ENCODE measurements at places on chromosomes 16 and 17.

- no peak for DNase-seq
Observed at GRCh38 chr17:82981141-82981730, 98.2 kb upstream of the METRNL start.

- DNase-seq = no peak
Observed at GRCh38 chr16:51579652-51580360, 428.7 kb upstream of the SALL1 start.

DNA sequence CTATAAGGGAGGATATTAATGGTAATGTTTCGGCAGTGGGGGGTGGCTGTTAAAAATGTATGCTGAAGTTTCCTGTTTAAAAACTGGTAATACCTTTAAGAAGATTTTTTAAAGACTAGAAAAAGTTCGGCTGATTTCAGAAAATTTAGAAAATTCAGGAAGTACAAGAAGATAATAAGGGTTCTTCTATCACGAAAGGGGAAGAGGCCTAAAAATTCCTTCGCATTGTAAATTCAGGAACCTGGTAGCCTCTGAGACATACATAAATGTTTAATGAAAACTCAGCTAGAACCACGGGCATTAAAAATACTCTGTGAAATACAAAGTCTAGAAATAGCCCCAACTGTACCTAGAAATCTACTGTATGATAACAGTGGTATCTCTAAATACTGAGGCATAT is 181.2 kb downstream of the PARN start:
- DNase-seq = no peak

DNA sequence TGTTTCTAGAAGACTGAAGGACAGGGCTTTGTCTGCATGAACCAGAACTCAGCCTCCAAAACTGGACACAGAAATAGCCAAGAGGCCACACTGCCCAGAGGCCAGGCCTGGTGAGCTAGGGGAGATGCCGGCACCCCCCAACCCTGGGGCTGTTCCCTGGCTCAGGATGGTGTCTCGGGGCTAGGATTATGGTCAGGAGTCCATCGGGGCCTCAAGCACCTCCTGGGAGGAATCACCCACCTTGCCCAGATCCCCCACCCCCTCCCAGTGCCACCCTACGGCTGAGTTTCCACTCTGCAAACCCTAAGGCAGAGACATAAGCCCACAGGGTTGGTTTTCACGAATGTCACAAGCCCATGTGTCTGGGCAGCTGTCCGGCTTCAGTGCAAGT is 37.2 kb downstream of the SLC7A5 start:
- no peak for DNase-seq

GRCh38 chr17:73203135-73203787 is 10.4 kb downstream of the COG1 start:
- DNase-seq = no peak

DNA sequence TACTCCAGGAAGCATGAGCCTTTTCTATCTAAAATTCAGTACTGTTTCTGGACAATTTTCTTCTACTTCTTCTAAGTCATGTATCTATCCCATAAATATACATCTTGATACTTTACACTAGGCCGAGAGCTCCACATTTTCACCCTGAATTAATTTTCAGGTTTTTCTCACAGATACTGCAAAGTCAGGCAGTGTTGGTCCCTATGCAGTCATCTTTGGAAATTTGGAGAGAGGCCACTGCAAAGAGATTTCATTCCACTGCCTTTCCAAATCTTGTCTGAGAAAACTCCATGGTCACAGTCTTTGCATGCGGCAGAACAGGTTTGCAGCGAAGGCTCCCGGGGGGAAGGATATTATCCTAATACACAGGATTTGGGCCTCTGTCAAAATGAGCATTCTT is 28.2 kb downstream of the DUSP14 start:
- no peak for DNase-seq

- no peak for DNase-seq
Observed at GRCh38 chr17:59151006-59151405, 4.0 kb downstream of the SKA2 start.

GRCh38 chr17:41801374-41802271 is 10.1 kb downstream of the P3H4 start:
- peak; percentile 69 for DNase-seq

DNA sequence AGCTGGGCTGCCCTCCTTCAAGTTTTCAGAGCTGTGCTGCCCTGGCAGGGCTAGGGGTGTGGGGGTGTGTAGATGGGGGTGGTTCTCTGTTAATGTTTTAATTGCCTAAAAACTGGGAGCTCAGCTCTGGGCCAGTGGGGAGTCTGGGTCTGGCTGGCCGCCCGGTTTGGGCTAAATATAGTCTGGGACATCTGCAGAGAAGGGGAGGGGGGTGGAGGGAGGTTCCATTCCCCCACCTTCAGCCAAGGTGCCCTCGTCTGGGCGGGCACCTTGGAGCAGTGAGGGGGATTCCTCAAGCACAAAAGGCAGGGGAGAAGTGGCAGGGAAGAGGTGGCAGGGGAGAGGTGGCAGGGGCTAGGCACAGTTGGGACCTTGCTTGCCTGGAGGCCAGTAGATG is 13.0 kb downstream of the RARA start:
- no peak for DNase-seq
